ENCODE measurements at places on chromosomes 6 and 20.

DNA sequence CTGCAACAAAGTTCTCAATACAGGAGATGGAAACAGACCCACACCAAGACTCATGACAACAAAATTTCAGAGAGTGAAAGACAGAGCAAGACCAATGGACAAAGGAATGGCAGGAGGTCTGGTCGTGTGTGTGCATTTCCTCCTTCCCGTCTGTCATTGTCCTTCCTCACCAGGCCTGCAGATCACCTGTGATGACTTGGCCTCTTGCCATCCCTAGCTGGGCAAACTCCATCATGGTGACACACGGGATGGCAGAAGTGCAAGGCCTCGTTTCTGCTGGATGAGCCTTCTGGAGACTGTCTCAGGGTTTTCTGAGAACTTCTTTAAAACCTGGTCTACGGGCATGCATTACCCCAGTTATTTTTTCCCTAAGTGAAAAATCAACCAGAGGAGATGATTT is 49.2 kb downstream of the RPP21 start:
- DNase-seq, result no peak

- DNase-seq, result no peak
Measured at GRCh38 chr6:47230579-47230978, 79.1 kb downstream of the TNFRSF21 start.

GRCh38 chr6:95364016-95364604 is 213.2 kb upstream of the MANEA start:
- DNase-seq, result no peak

DNA sequence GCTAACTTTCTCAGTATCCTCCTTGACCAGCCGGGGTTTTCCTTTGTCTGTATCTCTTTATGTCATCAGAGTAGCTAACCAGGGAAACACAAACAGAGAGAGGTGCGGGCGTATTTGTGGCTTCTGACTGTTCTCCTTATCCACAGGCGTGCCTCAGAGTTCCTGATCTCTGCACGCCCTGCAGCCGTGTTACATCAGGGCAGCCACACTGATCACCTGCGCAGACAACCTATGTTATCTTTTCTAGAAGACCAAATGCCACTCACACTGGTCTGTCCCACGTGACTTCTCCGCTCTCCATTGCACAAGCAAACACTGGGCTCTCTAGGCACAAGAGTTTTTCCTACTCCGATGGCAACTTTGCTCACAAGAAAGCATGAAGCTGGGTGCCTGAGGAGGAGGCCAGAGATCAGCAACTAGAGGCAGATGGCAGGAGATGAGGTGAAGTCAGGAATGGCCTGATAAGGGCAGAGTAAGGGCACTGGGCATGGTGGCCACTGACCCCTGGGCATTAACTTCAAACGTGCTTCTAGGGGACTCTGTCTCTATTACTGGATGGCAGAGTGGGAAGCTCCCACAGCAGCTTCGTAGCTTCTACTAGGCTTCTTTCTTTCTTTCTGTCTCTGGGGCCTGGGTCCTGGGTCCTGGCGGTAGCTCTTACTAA is 4.5 kb downstream of the PDE10A start:
- no peak for DNase-seq

GRCh38 chr6:140230282-140230681 is 855.8 kb upstream of the CITED2 start:
- DNase-seq, result no peak

GRCh38 chr20:38034961-38035360 is 1.4 kb downstream of the RPRD1B start:
- DNase-seq, result no peak
